ENCODE measurements at places on chromosomes 7 and 10.

DNA sequence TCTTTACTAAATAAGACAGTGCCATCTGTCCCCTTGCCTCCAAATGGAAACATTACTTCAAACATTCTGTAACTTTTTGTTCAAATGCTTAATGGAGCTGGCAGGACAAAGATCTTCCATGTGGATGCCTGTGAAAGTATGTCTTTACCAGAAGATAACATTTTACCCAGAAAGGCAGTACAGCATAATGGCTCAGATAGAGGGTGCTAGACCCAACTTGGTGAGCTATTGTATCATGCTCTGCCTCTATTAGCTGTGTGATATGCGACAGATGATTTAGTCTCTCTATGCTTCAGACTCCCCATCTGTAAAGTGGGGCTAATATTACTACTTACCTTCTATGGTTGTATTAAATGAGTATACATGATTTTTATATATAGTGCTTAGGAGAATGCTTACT, 8.8 kb upstream of the SMKR1 start:
- DNase-seq, result no peak

DNA sequence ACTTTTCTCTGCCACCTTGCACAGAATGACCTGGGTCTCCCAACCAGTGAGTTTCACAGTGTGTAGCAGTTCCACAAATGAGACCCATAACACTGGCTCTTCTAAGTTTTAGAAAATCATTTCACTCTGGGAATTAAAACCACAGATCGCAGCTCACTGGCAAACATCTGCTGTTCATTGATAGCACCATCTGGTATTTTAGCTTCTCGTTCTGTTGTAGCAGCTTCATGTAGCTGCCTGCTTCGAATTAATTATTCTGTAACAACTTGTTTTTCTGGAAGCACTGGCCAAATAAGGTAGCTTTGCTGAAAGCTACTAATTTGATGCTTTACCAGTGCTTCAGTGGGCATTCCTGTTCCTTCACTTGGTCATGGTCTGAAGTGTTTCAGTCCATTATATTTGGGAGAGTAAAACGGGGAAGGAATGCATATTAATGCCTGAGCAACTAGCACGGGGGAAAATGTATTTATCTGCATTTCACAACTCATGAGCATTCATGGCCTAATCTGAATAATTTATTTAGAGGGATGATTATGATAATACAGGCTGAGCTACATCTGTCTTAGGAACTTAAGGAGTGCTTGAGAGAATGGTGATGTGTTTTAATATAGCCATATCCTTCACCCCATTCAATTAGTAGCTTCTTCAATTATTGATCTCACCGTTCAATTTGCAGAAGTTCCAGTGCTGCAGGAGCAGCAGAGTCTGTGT, 447.4 kb downstream of the XPNPEP1 start:
- DNase-seq, result no peak

DNA sequence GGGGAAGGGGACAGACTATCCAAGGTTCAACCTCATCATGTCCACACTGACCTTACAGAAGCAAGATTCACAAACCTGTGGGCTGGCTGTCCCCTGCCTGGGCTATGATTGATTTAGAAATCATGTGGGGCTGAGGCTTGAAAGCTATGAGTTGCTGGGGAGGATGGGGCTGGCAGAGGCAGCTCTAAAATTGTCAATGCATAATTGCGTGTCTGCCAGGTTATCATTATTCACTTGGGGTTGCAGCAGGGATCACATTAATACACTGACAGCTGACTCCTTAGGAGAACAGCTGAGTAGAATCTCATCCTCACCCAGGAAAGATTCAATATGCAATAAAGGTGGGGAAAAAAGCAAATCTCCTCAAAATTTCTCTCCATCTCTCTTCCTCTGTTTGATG, 866.3 kb downstream of the CCSER2 start:
- no peak for DNase-seq

DNA sequence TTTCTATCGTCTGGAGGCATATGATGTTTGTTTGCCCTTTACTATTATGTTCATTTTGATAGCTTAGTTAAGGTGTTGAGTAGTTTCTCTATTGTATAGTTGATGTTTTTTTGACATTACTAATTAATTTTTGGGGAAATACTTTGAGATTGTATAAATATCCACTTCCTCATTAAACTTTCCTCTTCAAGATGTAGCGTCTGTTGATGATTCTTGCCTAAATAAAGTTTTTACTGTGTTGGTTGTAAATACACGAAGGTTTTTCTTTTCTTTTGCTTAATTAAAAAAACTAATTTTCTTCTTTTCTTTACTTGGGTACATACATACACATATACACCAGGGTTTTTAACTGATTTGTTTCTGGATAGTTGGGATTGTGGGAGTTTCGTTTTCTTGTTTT, 8.5 kb downstream of the KMT2E start:
- no peak for DNase-seq

- DNase-seq, result no peak
Observed at GRCh38 chr7:26937939-26938623, 73.7 kb upstream of the SKAP2 start.
